Activated naive CD4-positive, alpha-beta T cell (primary cell): ENCODE measurements at places on chromosomes 5 and 9.
A peak's percentile ranks its signal among the peaks of the same experiment; 100 is the strongest.

DNA sequence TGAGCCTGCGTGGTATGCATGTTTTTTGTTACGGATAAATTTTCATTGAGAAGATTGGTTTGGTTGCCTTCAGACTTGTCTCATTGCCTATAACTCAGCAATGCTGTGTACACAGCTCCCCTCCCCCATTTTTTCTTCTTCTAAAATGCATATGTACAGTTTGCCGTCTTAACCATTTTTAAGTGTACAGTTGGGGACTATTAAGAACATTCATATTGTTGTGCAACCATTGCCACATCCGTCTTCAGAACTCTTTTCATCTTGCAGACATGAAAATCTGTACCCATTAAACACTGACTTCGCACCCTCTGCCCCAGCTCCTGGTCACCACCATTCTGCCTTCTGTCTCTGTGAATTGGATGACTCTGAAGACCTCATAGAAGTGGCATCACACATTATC, 6.2 kb downstream of the EXOC3 start:
- no peak for DNase-seq

DNA sequence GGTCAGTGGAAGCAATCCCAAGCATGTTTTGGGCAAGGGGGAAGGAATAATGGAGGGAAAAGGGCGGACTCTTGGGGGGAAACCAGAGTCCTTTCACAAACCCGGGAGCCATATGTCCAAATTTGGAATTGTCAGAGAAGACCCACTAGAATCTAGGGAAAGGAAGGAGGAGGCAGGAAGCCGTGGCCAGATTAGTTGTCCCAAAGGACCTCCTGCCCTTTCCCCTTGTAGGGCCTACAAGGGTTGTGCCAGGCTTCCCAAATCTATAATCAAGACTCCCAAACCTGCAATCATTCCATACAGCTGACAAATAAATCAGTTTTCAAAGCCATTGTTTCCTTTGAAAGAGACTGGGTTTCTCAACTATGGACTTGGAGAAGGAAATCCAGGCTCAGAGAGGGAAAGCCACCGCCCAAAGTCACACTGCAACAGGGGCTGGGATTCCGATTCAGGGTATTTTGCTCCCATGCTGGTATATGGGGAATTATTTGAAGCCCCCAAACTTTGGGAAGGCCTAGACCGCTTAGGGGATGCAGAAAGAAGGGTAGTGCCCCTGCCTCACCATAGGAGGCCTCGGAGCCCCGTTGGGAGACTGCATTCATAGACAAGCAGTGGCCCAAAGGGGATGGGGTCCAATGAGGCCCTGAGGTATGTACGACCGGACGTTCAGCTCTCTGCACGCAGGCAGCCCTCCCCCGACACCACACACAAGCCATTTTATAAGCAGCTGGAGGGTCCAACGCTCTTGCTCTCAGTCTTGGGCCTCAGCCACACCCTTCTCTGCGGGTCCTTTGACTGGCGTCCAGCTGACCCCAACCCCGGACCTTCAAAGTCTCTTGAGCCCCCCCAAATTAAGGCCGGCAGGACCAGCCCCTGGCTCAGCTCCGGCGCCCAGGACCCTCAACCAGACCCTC, 815 bp downstream of the ANXA6 start:
- peak; percentile 7 for DNase-seq

- DNase-seq: no peak
Observed at GRCh38 chr5:59597690-59598546, 295.6 kb downstream of the PDE4D start.

DNA sequence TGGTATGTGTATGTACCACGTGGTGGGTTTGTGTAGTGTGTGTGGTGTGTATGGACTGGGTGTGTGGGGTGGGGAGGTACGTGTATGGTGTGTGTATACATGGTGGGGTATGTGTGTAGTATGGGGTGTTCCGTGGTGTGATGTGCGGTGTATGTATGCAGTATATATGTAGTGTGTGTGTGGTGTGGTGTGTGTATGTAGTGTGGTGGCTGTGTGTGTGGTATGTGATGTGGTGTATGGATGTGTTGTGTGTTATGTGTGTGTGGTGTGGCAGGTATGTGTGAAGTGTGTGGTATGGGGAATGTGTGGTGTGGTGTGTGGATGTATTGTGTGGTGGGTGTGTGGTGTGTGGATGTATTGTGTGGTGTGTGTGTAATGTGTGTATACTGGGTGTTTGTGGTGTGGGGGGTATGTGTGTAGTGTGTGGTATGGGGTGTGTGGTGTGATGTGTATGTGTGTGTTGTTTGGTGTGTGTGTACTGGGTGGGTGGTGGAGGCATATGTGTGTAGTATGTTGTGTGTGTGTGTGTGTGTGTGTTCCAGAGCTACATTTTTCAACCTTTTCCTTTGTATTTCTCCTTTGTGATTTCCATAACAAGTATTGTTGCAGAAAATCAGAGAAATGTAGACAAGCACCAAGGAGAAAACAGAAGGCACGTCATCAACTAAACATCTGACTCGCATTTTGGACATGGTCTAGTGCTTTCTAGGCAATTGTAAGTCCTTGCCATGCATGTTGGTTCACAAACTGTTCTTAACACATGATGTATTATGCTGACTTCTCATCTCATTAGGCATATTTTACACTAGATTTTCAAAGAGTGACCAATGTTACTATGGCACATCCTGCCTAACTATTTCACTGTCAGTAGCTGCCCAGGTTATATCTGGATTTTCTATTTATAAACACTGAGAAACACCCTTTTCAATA, 13.2 kb downstream of the SEMA4D start:
- DNase-seq: no peak

DNA sequence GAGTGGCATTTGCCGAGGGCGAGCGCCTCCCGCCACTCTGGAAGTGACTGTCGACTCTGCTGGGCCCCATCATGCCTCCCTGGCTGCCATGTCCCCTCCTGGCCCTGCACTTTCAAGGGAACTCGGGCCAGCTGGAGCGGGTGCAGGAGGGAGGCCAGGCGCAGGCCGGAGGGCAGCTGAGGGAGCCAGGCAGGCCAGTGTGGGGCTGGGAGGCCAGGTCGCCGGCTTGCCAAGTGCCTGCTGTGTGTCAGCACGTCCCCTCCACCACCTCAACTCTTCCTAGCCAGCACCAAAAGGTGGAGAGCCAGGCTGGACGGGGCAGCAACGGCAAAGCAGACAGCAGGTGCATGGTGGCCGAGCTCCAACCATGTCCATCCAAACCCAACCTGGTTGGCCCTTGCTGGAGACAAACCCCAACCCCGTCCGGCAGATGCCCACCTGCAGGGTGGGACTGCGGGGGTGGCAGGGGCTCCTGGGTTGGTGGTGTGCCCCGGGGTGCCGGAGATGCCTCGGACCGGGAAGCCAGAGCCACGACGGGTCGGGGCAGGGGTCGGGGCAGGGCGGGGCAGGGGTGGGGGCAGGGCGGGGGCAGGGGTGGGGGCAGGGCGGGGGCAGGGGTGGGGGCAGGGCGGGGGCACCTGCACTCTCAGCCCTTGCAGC, 36.5 kb upstream of the EGFL7 start:
- no peak for DNase-seq

DNA sequence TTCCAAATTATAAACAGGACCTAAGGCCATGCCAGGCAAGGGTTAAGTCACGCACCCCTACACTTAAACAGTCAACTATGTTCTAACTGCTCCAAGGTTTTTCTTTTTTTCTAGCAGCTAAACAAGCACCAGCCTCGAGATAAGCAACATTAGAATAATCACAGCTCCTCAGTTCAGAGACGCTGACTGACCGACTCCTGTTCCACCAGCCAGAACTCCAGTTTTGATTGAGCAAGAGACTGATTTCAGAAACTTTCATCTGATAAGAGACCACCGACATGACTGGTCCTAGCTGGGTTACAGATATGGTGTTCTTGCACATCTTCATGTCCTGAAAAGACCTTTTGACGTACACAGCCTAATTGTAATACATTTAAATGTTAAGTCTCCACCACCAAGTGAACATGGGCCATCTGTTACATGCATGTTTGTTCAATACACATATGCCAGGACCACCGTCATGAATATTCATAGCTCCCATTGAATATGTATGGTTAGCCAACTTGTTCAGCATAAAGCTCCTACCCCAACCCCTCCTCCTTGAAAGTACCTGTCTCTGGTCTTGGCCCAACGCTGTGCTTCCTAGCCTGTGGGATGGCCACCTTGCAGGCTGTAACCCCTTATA, 23.7 kb upstream of the OTULINL start:
- DNase-seq: no peak

- DNase-seq: no peak
Observed at GRCh38 chr5:178357121-178357521, 124.5 kb upstream of the PHYKPL start.

DNA sequence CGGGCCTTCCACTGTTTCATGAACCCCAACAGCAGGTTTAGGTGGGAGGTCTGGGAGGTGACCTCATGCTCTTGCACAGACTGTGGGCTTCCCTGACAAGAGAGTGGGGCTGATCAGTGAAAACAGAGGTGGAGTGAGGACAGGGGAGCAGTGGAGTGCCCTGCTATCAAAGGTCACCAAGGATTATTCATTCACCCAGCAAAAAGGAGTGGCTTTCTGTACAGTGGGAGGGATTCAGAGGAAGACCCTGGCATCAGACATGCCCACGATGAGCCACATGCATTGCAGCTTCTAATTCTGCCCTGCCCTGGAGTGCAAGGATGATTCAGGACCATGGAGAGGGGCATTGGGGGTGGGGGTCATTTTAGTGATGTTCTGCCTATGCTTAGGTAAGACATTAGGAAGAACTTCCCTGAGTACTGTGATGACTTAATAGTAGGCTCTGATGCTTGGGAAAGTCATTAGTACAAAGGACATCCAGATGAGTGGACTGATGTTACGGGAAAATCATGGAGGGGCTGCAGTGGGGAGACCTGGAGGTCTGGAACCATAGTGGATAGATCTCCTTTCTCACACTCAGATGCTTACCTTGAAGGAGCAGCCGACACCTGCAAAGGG, 12.8 kb downstream of the TRAF1 start:
- no peak for DNase-seq

DNA sequence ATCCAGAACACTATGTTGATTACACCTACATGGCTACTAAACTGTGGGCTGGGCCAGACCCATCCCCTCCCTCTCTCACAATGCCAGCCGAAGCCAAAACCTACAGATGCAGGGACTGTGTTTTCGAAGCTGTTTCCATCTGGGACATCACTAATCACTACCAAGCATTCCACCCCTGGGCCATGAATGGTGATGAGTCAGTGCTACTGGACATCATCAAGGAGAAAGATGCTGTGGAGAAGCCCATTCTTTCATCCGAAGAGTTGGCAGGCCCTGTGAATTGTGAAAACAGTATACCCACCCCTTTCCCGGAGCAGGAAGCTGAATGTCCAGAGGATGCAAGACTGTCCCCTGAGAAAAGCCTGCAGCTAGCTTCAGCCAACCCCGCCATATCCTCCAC, 65.0 kb downstream of the ZNF462 start:
- DNase-seq: no peak

DNA sequence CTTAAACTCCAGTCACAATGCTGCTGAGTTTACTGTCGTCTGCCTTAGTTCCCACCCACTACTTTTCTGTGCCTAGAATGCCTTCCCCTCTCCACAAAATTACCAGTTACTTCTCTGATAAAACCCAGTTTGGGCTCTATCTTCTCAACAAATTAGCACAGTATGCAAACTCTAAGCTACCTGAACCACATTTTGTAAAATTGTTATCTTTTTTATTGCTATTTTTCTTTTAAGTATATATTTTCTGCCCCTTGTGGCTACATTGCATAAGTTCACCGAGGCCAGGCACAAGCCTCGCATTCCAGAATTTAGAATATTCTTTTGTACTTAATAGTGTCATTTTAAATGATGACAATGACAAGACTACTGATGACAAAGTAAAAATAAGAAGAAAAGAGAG, 60.0 kb downstream of the POU5F2 start:
- DNase-seq: no peak

DNA sequence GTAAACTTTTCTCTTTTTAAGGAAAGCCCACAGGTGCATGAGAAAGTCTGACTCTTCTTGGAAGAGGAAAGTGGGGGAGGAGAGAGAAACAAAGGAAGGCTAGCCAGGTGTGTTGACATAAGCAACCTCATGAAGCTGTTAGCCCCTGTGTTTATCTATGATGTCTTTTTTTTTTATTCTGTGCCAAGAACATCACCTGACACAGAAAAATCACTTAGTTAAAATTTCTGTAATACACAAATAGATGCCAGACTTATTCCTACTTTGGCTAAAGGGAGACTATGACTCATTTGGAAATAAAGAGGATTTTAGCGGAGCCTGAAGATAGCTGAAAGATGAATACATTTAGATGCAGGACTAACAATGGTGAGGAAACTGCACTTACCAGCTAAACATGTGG, 58.3 kb downstream of the BAAT start:
- DNase-seq: no peak

DNA sequence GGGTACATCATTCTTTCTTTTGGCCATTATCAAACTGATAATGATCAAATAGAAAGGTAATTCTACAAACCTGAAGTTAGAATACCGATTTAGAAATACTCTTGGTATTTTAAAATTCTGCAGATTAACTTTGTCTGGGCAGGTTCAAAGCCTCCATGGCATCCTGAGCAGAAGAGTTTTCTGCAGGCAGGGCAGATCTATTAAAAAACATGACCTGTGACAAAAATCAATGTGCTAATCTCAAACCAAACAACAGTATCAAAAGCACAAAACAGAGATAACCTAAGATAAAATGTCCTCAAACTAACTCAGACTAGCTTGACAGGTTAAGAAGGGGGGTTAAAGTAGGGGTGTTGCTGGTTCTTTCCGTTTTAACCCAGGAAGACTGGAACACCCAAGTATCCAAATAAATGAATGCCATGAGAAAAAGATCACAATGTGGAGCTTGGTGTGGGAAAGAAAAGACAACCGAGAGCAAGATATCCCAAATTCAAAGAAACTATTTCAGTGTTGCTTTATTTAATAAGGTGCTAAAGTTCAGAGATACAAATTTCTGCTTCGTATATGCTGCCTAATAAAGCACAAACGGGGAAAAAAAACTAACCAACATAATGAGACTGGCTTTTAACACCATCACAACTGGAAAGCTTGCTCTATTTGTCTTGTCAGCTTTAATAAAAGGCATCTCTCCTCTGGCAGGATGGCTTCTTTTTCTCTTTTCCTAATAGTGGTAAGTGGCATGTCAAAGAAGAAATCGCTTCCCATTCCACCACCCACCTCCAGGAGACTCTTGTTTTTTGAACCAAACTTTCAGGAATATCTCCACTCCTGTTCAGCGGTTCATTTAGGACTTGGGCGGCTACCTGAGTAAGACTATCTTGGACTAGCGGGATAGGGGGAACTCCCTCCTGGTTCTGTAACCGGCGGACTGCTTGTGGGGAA, 2.3 kb downstream of the EFNA5 start:
- DNase-seq: no peak
